Activated B cell treated with CpG ODN at 0.5 μM for 24 hours (primary cell): ENCODE measurements at places on chromosomes 4 and X.

DNA sequence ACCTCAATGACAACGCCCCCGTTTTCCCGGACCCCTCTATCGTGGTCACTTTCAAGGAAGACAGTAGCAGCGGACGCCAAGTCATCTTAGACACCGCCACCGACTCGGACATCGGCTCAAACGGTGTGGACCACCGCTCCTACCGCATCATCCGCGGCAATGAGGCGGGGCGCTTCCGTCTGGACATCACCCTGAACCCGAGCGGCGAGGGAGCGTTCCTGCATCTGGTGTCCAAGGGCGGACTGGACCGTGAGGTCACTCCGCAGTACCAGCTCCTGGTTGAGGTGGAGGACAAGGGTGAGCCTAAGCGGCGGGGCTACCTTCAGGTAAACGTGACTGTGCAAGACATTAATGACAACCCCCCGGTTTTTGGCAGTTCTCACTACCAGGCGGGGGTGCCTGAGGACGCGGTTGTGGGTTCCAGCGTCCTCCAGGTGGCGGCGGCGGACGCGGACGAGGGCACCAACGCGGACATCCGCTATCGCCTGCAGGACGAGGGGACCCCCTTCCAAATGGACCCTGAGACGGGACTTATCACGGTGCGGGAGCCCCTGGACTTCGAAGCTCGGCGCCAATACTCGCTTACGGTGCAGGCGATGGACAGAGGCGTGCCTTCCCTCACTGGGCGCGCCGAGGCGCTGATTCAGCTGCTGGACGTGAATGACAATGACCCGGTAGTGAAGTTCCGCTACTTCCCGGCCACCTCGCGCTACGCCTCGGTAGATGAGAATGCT, 2.2 kb downstream of the FAT4 start:
- H3K4me1 ChIP-seq = peaks cover 42% of the 10 kb centered on the region
- DNase-seq = no peak
- H3K4me3 ChIP-seq = peak overlapping the region; percentile 80
- no peak overlapping the region for H3K27ac ChIP-seq
- H3K36me3 ChIP-seq = no peaks in the 10 kb centered on the region

- H3K4me3 ChIP-seq = no peak overlapping the region
- no peak overlapping the region for H3K27ac ChIP-seq
- no peaks in the 10 kb centered on the region for H3K4me1 ChIP-seq
- H3K27me3 ChIP-seq = peaks cover 4% of the 10 kb centered on the region
- H3K36me3 ChIP-seq = no peaks in the 10 kb centered on the region
- no peak for DNase-seq
These were observed 39.3 kb downstream of the RTL9 start for GRCh38 chrX:110397904-110398303.

DNA sequence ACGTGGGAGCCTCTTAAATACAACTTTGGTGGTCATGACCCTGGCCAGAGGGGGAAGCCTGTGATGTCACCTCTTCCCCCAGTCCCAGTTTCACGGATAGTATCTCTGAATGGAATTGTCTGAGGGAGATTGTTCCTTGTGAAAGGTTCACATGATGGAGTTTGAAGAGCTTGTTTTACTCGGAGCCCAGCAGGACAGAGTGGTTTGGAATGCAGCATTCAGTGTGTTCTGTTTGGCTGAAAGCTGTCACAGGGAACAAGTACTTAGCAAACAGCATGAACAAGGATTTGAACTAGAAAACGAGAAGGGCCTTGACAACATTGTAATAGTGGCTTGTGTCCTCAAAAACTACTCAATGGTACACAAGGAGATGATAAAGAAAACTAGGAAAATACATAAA, 133.9 kb upstream of the CXorf66 start:
- H3K4me3 ChIP-seq = no peak overlapping the region
- H3K27me3 ChIP-seq = peaks cover 5% of the 10 kb centered on the region
- H3K36me3 ChIP-seq = no peaks in the 10 kb centered on the region
- DNase-seq = no peak

GRCh38 chr4:123776267-123776666, 379.7 kb downstream of the SPRY1 start:
- peaks cover 7% of the 10 kb centered on the region for H3K4me1 ChIP-seq
- no peaks in the 10 kb centered on the region for H3K36me3 ChIP-seq

DNA sequence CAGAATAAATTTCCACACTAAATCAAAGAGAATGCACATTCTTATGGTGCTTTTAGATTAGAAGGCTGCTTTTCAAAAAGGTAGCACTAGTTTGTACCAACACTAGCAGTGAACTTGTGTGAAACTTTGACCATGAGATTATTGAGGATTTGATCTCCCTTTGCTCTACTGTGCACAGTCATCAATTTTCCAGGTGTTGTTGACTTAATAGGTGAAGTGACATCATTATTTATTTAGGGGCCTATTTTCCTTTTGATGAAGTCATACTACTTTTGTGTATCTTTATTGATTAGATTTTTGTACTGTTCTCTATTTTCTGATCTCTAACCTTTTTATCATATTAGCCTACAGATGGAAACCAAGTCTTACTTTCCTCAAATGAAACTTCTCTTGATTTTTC, 507.9 kb upstream of the LCORL start:
- H3K27ac ChIP-seq = no peak overlapping the region
- DNase-seq = no peak
- no peaks in the 10 kb centered on the region for H3K36me3 ChIP-seq

- no peaks in the 10 kb centered on the region for H3K36me3 ChIP-seq
- no peak overlapping the region for H3K4me3 ChIP-seq
- no peak for DNase-seq
- no peak overlapping the region for H3K27ac ChIP-seq
- no peaks in the 10 kb centered on the region for H3K4me1 ChIP-seq
These were observed 148.6 kb upstream of the CNKSR2 start for GRCh38 chrX:21225643-21226042.

GRCh38 chr4:168569066-168569930, 72.4 kb downstream of the PALLD start:
- no peaks in the 10 kb centered on the region for H3K36me3 ChIP-seq
- no peaks in the 10 kb centered on the region for H3K4me1 ChIP-seq
- no peaks in the 10 kb centered on the region for H3K27me3 ChIP-seq
- no peak overlapping the region for H3K4me3 ChIP-seq
- no peak for DNase-seq

DNA sequence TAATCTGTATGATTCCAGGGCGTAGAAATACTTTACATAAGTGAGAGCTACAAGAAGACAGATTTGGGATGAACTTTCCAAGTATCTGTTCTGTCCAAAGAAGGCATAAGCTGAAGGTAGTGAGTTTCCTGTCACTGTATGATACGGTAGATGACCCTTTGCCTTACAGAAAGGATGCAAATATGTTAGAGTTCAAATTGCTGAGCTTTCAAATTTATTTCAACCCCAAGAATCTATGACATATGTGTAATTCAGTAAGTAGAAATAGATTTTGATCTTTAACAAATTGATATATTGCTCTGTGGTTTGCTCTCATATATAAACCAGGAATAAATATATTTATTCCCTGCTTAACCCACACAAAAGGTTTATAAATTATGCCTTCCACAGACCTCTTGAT, 16.5 kb downstream of the DIPK2B start:
- no peak overlapping the region for H3K4me3 ChIP-seq
- H3K4me1 ChIP-seq = peaks cover 8% of the 10 kb centered on the region
- DNase-seq = no peak
- H3K27ac ChIP-seq = no peak overlapping the region
- H3K27me3 ChIP-seq = no peaks in the 10 kb centered on the region

DNA sequence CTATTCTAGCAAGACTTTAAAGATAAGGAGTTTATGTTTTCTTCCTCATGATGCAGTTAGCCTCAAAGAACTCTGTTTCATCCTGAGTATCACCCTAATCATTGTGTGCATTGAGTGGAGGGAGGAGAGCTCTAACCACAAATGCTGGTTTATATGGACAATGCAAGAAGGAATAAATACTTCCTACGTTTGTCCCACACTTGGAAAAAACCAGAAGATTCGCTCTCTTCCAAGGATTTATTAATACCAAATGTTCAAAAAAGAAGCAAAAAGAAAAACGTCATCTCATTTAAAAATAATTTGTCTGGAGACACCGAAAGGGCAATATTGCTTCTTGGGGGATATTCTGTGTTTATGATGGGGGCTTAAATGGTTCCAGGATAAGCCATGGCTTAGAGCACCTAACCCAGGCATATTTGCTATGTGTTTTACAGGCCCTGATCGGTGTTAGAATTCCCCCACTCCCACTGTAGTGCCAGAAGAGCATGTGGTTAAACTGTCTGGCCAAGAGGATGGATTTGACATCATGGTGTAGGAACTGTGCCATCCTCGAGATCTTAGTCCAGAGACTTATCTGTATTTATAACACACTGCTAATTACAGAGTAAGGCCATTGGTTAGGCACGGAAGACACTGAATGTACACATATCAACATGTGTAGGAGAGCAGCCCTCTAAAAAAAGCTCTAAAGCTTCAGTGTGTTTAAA, 227.2 kb downstream of the ANK2 start:
- H3K36me3 ChIP-seq = no peaks in the 10 kb centered on the region
- no peak overlapping the region for H3K4me3 ChIP-seq
- no peaks in the 10 kb centered on the region for H3K27me3 ChIP-seq
- H3K27ac ChIP-seq = no peak overlapping the region
- DNase-seq = no peak

DNA sequence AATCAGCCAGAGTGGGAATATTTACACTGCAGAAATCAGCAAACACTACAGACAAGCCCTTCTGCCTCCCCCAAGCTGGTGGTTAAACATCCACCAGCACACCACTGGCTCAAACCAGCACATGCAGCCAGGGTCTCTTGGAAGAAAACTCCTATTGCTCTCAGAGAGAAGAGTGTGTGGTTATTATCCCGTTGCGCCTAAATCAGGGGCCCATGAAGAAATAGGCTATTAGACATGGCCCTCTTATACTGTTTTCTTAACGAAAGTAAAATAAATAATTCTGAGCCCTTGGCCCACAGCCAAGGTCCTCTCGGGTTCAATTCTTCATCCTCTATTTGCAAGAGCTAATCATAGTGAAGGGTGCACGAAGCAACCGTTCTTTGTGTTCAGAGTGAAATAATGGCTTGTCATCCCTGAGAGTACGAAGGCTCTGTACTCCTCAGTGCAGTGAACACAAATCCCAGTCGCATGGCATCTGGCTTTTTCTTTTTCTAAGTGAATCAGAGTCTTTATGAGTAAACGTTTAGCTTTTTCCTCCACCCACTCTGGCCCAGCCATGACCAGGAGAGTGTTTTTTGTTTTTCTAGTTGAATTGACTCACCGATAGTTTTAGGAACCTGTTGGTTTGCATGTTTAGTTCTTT, 33.4 kb upstream of the RBM47 start:
- H3K27me3 ChIP-seq = peaks cover 1% of the 10 kb centered on the region
- DNase-seq = no peak
- H3K4me1 ChIP-seq = no peaks in the 10 kb centered on the region
- H3K36me3 ChIP-seq = no peaks in the 10 kb centered on the region

DNA sequence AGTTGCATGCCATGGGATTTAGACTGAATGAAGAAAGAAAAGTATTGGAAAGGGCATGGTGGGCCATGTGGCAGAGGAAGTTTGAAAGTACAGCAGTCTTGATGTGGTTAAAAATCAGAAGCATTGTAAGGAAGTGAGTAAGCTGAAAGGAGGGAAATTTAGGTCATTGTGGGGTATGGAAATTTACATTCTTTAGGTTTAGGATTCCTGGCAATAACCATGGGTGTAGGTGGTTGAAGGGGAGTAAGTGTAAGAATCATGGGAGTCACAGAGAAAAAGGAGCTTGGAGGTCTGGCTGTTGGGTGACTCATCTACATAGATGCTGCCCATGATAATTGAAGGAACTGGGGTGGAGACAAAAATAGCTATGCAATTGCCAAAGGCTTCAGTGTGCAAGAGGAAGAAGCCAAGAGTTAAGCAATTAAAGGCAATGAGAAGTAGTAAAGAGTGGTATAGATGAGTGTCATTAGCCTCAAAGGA, 243.8 kb upstream of the LDB2 start:
- no peak overlapping the region for H3K4me3 ChIP-seq
- no peak for DNase-seq
- H3K4me1 ChIP-seq = no peaks in the 10 kb centered on the region
- H3K36me3 ChIP-seq = no peaks in the 10 kb centered on the region
- H3K27ac ChIP-seq = no peak overlapping the region

GRCh38 chr4:74583089-74583700, 138.3 kb downstream of the AREG start:
- H3K4me3 ChIP-seq = no peak overlapping the region
- no peaks in the 10 kb centered on the region for H3K36me3 ChIP-seq
- no peak for DNase-seq
- H3K4me1 ChIP-seq = no peaks in the 10 kb centered on the region

DNA sequence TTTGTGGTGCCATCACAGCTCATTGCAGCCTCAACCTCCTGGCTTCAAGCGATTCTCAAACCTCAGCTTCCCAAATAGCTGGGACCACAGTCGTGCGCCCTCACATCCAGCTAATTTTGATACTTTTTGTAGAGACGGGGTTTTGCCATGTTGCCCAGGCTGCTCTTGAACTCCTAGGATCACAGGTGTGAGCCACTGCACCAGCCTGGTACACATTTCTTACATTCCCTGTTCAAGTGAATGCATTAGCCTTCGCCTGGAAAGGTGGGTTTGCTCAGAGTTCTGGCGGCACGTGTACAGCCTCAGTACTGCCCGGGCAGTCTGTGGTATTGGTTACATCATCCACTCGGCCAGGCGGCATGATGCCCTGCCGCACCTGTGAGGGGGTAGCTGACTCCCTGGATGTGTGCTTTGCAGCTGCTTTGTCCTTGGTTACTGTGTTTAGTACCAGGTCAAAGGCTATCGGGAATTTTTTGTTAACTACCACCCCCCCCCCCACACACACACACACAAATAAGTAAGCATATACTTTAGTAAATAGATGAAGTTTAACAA, 57.1 kb downstream of the TNIP2 start:
- no peak overlapping the region for H3K4me3 ChIP-seq
- no peak for DNase-seq
- peaks cover 51% of the 10 kb centered on the region for H3K4me1 ChIP-seq
- H3K36me3 ChIP-seq = peaks cover 86% of the 10 kb centered on the region
- no peaks in the 10 kb centered on the region for H3K27me3 ChIP-seq

DNA sequence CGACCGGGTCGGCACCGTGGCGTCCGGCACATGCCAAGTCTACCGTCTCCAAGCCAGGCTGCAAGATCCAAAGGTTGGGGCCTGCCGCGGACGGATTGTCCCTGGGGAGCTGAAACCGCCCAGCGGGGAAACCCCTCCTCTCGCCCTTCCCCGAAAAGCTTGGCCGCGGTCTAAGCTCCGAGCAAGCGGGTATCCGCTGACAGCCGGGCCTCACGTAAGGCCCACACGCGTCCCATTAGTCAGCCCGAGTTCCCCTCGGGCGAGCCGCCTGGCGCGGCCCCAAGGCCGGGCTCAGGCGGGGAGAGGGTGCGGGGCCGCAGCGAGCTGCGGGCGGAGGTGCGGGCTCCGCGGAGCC, 6.8 kb upstream of the BCOR start:
- H3K27ac ChIP-seq = no peak overlapping the region
- H3K4me3 ChIP-seq = peak overlapping the region; percentile 11
- peaks cover 30% of the 10 kb centered on the region for H3K4me1 ChIP-seq

- peak within 1 kb of the TSS; percentile 88 for H3K4me3 ChIP-seq
- no peaks in the 10 kb centered on the region for H3K27me3 ChIP-seq
- H3K4me1 ChIP-seq = peaks cover 33% of the 10 kb centered on the region
- H3K36me3 ChIP-seq = peaks cover 11% of the 10 kb centered on the region
- H3K27ac ChIP-seq = peak within 1 kb of the TSS; percentile 80
These were observed at the start of gene CA5B for GRCh38 chrX:15737959-15738902. Gene CA5B, plus strand, starts transcription at chrX:15738270. Its CDS starts 11,754 bp downstream, at chrX:15750024.
